ENCODE measurements at places on chromosomes 5 and 9. TPM values are rescaled to one million over a fixed set of nuclear protein-coding genes. Genes with fewer than 3 reads are reported as not detected.

Gene MYMK
- total RNA-seq: not detected

GRCh38 chr9:132439153-132439552 lies 29.1 kb downstream of the CFAP77 start:
- no peak overlapping the region for H3K4me3 ChIP-seq
- no peak for DNase-seq
- H3K4me1 ChIP-seq: peaks cover 7% of the 10 kb centered on the region

DNA sequence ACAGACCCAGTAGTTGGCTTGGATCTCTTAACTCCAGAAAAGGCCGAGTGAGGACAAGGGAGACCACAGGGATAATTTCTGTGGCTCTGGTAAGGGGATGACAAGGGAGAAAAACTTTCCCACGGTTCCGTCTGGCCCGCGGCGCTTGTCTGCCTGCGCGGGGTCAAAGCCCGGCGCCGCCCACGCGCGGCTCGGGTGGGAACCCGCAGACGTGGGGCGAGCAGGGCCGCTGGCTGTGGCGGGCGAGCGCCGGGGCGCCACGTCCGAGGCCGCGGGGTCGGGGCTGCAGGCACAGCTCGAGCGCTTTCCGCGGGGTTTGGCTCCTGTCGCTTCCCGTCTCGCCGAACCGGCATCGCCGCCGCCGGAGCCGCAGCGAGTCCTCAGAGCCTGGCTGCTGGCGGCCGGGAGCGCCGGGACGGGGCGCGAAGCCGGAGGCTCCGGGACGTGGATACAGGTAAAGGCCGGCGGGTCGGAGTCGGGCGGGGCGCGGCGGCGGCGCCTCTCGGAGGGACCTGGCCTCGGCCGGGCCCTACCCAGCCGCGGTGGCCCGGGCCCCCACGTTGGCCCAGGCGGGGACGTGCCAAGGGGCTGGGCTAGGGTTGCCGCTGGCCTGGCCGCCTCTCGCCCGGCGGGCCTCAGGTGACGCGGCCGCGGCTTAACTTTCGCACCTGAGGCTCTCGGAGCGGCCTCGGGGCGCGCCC lies at the start of gene RNF180:
RNF180 (plus strand) TSS at position 344 of the 701 bp plus-strand sequence. CDS start 34,965 bp downstream, outside the sequence.
- H3K27ac ChIP-seq: no peak within 1 kb of the TSS
- peaks cover 7% of the 10 kb centered on the region for H3K4me1 ChIP-seq

DNA sequence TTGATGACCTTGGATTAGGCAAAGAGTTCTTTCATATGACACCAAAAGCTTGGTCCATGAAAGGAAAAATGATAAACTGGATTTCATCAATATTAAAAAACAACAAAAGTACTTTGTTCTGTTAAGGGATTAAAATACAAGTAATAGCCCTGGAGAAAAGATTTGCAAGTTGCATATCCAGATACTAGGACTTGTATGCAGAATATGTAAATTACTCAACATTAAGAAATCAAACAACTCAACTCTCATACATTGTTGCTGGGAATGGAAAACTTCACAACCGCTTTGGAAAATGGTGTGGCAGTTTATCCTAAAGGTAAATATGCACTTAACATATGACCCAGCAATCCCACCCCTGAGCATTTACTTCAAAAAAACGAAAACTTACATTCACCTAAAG lies 112.0 kb downstream of the ADAMTS19 start:
- no peak overlapping the region for H3K4me3 ChIP-seq
- H3K36me3 ChIP-seq: no peaks in the 10 kb centered on the region
- no peak for DNase-seq
- no peaks in the 10 kb centered on the region for H3K27me3 ChIP-seq

DNA sequence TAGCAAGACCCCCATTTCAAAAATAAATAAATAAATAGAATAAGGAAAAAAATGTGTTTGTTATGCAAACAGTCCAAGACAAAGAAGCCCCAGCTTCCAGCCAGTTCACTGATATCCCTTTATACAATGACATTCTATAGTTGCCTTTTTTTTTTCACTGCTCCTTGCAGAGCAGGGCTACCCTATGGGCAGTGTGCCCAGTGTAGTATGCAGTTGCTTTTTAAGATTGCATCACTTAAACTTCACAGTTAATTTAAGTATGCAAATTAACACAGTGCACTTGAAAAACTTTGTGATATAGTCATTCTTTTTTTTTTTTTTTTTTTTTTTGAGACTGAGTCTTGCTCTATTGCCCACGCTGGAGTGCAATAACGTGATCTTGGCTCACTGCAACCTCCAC lies 40.8 kb upstream of the ARRDC3 start:
- H3K27me3 ChIP-seq: no peaks in the 10 kb centered on the region
- no peak for DNase-seq
- no peak overlapping the region for H3K27ac ChIP-seq

- no peak for DNase-seq
- H3K27me3 ChIP-seq: peaks cover 52% of the 10 kb centered on the region
- H3K27ac ChIP-seq: no peak overlapping the region
- H3K4me3 ChIP-seq: no peak overlapping the region
These were observed 21.8 kb downstream of the IRX4 start for GRCh38 chr5:1860949-1861348.

All from HepG2 (cell line).